CD4-positive, alpha-beta T cell treated with Interleukin-4 for 1 hour (primary cell): ENCODE measurements at places on chromosomes 5 and 9.

GRCh38 chr5:120813551-120813950, 349.5 kb downstream of the PRR16 start:
- DNase-seq, result no peak

- no peak for DNase-seq
These were observed 94.9 kb downstream of the SREK1 start for GRCh38 chr5:66239034-66239433.

DNA sequence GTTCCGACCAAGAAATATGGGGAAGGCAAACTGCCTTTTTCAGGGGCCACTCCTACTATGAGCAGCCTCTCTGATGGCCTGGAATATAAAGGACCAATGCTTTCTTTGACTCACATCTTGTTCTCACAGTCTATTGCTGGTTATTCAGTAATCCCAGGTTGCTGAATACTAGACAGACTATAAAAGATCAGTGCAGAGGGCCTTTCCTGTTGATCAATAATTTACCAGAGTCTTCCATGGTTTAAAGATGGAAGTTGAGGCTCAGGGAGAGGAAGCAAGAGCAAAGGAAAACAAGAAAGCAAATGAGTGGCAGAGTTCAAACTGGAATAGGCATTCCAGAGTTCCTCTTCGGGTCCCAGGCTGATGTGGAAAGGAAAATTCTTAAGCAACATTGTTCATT, 62.9 kb downstream of the FBXO38 start:
- DNase-seq, result no peak

DNA sequence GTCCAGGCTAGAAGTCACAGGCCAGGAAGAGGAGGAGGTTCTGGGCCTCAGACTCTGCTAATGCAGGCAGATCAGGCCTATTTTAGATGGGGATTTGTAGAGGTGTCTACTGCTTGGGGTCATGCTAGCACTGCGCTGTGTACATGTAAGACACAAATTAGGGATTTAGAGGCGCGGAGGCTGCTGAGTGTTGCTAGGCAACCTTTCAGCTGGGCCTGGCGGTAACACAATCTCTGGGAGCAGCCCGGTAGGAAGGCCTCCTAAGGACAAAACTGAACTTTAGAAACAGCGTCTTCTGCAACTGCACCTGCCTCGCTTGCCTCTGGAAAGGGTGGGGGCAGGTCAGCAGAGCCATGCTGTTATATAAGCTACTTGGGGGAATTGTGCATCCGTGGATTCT, 147.9 kb downstream of the MACROH2A1 start:
- DNase-seq, result no peak

- no peak for DNase-seq
These were observed 26.7 kb upstream of the SEC16A start for GRCh38 chr9:136509549-136509948.

GRCh38 chr9:135945969-135946368, 15.2 kb downstream of the UBAC1 start:
- no peak for DNase-seq

GRCh38 chr5:115601701-115602590, at the start of gene TICAM2:
Gene TICAM2, minus strand, starts transcription at chr5:115602479. Its CDS starts 21,223 bp downstream, at chr5:115581256.
- DNase-seq, result peak; percentile 61

GRCh38 chr5:76819851-76820525, 1.2 kb downstream of the F2RL1 start:
- no peak for DNase-seq

GRCh38 chr5:172111852-172112225, 76.2 kb downstream of the STK10 start:
- no peak for DNase-seq

- peak; percentile 27 for DNase-seq
These were observed 157.0 kb downstream of the C9orf152 start for GRCh38 chr9:110050925-110051355.

DNA sequence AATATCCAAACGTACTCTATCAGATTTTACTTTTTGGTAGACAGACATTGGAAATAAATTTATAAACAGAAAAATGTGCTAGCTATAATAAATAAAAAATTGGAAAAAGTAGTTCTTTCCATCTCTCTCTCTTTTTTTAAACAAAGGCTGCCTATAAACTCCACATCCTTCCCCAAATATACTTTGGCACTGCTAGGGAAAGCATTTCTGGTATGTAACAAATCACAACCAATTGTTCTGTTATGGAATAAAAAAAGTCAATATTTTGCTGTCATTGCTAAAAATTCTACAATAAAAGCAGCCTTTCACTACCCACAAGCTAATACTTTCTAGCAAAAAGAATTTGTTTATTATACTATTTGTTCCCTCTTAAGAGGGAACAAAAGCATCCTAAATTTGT, 169.2 kb upstream of the TARS1 start:
- DNase-seq, result no peak

DNA sequence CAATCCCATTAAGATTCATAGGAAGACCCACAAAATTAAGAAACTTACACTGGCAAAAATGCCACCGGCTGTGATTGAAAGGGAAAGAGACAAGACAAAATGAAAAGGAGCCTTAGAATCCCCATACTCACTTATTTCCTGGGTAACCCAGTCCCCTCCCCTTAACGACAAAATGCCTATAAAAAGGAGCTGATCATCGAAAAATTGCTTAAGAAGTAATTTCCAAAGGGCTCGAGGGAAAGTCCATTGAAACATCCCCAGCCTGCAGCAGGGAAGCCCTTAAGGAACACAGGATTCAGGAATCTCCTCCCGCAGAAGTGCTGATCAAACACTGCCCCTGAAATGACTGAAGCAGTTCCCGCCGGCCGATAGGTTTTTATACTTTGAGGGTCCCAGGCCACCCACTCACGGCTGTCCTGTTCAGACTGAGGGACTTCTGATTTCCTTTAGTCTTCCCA, 677 bp upstream of the ZNF79 start:
- DNase-seq, result no peak

DNA sequence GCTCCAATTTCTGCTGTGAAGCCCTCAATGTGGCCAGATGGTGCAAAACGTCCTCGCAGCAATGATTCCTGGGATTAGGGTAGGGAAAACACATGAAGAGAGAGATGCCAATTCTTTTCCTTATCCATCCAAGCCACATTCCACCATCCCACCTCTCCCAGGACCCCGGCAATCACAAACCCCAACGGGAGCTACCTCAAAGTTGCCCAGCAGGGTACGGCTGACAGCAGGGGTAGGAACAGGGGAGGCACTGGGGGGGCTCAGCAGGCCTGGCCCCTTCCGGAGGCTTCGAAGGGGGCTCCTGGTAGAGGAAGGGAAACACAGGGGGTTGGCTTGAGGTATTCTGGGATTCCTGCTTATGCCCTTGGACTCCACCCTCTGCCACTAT, 3.4 kb upstream of the STOML2 start:
- DNase-seq, result no peak

- no peak for DNase-seq
These were observed 26.2 kb upstream of the ACOT12 start for GRCh38 chr5:81420039-81420667.

DNA sequence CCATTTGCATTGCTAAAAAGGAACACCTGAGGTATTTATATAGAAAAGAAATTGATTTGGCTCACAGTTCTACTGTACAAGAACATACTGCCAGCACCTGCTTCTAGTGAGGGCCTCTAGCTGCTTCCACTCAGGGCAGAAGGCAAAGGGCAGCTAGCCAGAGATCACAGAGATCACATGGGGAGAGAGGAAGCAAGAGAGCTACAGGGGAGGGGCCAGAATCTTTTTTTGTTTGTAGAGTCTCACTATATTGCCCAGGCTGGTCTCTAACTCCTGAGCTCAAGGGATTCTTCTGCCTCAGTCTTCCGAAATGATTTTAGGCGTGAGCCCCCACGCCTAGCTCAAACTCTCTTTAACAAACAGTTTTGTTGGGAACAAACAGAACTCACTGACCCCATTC, 6.1 kb downstream of the SLCO4C1 start:
- no peak for DNase-seq

- no peak for DNase-seq
These were observed 17.4 kb upstream of the PITX1 start for GRCh38 chr5:135051399-135051798.

GRCh38 chr5:5165541-5166002, 25.4 kb downstream of the ADAMTS16 start:
- DNase-seq, result no peak

DNA sequence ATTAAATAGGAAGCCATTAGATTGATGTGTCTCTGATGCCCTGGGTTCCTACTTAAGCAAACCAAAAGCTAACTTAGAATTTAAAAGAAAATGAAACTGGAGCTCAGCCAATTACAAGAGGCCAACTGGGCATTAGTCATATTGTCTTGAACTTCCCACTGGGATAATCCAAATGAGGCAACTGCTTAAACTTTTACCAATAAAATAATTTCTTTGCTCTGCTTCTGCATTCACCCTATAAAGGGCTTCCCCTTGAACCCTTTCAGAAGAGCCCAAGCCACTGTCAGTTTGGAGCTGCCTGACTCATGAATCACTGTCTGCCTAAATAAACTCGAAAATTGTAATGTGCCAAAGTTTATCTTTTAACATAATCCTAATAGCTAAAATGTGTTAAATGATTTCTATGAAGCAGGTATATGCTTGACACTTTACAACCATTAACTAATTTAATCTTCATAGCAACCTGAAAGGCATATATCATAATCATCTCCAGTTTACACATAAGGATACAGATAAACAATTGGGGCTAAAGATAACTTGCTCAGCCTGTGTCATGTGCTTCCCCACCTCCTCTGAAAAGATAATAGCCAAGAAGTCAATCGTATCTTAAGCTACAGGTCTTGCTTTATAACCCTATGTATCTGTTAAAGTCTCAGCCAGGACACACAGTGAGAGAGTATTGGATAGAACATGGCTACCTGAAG, 11.5 kb downstream of the GPR150 start:
- DNase-seq, result no peak

- DNase-seq, result no peak
These were observed 11.9 kb downstream of the BASP1 start for GRCh38 chr5:17229313-17229712.

DNA sequence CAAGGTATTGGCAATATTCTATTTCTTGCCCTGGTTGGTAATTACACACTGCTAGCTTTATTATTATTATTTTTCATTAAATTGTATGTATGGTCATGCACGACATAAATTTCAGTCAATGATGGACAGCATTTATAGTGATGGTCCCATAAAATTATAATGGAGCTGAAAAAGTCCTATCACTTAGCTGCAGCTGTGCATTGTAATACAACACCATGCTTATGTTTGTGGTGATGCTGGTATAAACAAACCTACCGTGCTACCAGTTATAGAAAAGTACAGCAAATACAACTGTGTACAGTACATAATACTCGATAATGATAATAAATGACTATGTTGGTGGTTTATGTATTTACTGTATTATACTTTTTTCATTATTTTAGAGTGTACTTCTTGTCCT, 65.5 kb downstream of the NR3C1 start:
- DNase-seq, result no peak

GRCh38 chr9:81077572-81077971, 611.8 kb downstream of the TLE1 start:
- no peak for DNase-seq

GRCh38 chr9:4541856-4542255, 51.6 kb downstream of the SLC1A1 start:
- DNase-seq, result no peak

DNA sequence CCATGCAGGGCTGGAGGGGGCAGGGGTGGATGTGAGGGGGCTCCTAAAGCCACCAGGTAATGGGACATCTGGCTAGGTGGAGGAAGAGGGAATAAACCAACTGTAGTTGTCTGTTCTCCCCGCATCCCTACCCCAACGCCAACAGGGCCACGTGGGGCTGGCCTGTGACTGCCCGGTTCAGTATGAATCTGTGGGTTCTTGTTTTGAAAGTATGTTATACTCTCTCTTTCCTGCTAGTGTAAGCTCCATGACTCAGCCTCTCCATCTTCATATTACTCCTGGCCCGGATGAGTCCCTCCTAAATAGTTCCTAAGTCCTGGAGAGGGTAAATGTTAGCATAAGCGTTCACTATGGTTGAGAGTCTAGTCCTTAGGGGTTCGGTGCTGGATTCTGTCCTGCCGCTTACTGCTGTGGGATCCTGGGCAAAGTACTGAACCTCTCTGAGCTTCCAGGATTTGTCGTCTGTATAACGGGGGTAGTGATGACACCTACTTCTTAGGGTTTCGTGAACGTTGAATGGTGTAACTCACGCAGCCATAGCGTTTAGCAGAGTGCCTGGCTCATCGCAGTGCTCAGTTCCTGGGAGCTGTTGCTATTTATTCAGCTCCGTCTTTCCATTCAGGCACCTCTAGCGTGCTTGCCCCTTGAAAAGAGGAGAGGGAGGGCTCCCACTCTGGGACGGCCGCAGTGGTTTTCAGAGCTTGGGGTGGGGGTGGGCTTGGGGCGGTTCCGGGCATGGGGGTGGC, 28.8 kb downstream of the LHX2 start:
- no peak for DNase-seq

- no peak for DNase-seq
These were observed 124.0 kb upstream of the EFNA5 start for GRCh38 chr5:107794741-107795140.

- DNase-seq, result no peak
These were observed 339.4 kb downstream of the PRELID2 start for GRCh38 chr5:145495741-145496140.

- no peak for DNase-seq
These were observed 14.9 kb upstream of the DAB2 start for GRCh38 chr5:39439582-39440162.

GRCh38 chr9:101265261-101265660, 119.5 kb downstream of the BAAT start:
- no peak for DNase-seq

DNA sequence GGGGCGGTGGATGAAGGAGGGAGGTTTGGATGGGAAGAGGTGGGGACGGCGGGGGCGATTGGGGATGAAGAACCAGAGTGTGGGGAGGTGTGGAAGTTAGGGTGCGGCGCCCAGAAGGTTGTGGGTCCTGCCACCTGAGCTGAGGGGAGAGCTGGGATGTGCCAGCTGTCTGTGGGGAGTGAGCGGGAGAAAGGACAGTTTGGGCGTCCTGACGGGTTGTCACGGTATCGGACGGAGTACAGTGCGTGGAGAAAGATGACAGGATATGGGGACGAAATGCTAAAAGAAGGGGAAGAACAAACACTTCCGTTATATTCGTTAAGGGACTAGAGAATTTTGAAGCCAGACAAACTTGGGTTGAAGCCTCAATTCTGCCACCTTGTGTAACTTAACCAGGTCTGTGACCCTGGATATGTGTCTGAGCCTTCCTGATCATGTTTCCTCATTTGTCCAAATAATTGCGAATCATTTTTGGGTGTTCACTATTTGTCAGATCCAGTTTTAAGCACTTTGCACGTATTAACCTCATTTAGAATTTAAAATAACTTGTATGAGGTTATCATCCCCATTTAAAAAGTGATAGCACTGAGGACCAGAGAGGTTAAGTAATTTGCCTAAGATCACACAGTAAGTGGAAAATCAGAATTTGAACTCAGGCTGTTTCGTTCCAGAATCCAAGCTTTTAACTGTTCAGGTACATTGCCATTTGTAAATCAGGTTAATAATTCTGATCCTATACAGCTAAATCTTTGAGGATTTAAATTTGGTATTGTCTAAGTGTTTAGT, 689 bp downstream of the CNTRL start:
- DNase-seq, result peak; percentile 51
